ENCODE measurements at places on chromosomes 4 and X.
A peak's percentile ranks its signal among the peaks of the same experiment; 100 is the strongest.

GRCh38 chr4:6892190-6892908, 17.3 kb upstream of the TBC1D14 start:
- DNase-seq = no peak

GRCh38 chrX:40945361-40945713, 139.9 kb upstream of the USP9X start:
- no peak for DNase-seq

- no peak for DNase-seq
These were observed 103.8 kb downstream of the CAMK2D start for GRCh38 chr4:113657586-113658233.

DNA sequence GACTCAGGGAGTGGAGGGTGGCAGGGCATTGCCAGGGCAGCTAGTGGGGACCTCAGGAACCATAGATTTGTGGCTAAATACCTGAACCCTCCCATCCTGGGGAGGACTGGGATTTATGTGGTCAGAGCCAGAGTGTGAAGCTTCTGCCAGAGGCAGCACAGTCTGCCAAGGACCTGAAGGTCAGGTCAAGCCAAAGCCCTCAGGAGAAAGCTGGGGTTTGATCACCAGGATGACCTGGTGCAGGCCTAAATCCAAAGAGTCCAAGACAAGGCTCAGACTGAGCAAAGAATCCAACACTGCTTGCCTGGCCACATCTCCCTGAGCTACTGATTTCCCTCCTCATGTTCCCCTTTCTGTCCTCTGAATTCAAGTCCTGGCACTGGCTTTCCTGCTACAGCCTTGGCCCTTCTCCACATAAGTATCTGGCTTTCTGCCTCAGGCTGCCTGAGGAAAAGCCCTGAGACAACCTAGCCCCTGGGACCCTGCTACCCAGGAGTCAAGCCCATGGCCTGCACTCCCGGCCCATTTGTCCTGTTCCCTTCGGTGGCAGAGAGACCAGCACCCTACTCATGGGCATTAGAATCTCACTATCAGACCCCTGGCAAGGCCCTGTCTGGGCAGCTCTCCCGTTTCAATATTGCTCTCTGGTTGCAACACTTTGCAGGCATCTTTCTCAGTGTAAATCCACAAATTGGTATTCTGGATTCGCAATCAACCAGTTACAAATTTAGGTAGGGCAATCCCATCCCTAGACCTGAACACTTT, 39.3 kb upstream of the SLC25A43 start:
- DNase-seq = no peak

DNA sequence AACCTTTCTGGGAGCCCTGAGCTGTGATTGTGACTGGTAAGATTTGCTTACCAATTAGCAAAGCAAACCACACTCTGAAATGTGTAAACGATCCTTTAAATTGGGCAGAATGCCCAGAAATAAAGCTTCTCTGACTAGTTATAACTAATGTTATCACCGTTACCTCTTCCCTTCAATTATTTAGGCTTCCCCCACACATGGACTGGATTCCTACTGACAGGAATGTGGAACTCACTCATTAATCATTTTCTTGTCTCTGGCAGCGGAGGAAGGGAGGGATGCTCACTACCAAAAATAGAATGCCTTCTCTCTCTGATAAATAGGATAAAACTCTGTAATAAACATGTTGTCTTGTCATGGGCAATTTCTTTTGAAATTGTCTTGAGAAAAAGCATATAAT, 25.3 kb upstream of the NWD2 start:
- no peak for DNase-seq

DNA sequence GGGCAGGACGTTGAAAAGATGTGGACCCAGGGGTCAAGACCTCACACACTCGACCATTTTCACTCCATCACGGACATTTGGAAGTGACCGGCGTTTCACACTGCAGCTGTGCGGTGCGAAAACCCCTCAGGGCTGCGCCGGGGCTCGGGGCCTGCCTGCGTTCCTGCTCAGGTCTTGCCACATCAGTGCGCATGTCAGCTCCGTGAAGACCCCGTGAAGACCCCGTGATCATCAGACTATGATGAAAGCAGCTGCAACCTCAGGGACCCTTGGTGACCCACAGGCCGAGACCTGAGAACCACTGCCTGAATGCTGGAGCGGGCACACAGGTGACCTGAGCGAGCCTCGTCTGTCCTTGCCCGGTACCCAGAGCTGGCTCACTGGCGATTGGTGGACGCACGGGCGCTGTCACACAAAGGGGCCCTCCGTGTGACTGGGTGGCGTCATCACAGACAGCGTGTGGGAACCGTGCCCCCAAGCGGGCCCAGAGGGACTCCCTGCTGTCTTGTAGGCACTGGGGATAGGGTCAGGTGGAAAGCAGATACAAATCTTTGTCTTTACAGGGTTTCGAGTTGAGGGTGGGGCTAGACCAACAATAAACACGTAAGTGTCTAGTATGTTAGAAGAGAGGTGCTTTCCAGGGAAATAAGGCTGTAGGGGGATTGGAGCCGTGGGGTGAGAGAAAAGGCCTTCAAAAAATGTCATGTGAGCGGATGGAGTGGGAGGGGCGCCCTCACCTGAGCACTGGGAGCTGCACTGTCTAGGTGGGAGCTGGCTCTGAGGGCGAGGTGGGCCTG, 12.7 kb downstream of the MSANTD1 start:
- DNase-seq = no peak

DNA sequence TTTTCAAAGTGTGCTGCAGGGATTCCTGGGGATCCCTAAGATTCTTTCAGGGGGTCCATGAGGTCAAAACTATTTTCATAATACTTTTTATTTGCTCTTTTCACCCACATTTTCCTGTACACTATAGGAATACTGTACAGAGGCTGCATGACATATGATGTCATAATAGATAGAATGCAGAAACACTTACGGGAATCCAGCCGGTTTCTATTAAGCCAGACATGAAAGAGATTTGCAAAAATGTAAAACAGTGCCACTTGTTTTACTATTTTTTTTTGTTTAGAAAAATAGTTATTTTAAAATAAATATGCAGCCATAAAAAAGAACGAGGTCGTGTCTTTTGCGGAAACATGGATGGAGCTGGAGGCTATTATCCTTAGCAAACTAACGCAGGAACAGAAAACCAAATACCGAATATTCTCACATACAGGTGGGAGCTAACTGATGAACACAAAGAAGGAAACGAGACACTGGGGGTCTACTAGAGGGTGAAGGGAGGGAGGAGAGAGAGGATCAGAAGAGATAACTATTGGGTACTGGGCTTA, 5.0 kb downstream of the ZFX start:
- DNase-seq = no peak

DNA sequence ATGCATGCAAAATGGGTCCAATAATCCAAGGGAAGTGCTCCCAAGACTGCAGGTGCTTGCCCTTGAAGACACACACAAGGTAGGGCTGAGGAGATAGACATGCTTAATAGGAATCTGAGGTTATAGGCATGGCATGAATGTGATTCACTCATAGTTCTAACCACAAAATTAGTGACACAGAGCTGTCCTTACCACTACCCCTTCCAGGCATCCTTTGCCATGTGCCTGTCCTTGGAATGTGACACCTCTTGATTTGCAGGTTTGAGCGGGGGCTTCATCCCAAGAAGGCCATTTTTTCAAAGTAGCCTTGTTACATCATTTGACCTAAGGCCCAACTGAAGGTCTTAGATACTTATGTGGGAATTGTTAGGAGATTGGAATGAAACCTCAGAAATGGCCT, 112.5 kb downstream of the CCNG2 start:
- no peak for DNase-seq

GRCh38 chrX:11663875-11664210, 1.9 kb downstream of the ARHGAP6 start:
- DNase-seq = no peak

DNA sequence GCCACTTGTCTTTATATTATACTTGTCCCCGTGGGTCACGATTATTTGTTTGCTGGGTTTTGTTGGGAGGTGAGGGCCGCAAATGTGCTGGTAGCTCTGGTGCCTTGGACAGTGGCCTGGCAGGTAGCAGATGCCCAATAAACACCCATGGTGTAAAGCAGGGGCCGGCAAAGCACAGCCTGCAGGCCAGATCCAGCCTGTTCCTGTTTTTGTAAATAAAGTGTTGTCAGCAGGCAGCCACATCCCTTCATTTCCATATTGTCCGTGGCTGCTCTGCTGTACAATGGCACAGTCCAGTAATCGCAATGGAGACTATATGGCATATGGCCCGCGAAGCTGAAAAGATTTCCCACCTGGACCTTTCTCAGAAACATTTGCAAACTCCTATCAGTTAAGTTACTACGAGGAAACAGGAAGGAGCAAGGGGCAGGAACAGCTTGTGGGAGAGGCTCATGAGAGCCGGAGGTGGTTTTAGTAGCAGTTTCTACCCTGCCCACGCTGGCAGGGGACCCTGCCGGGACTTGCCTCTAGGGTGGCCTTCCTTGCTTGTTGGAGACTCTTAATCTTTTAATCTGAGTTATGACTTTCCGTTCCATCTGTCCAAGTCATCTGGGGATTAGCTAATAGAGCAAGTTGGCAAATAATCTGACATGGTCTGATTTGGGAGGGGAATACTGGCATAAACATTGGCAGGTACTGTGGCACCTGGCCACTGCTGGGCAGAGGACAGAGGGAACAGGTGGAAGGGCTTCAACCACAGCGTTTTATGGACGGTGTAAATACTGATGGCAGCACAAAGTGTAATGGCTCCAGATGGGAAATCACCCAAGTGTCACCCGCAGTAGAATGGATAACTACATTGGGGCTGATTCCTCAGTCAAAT, 19.6 kb downstream of the CLCN4 start:
- no peak for DNase-seq

DNA sequence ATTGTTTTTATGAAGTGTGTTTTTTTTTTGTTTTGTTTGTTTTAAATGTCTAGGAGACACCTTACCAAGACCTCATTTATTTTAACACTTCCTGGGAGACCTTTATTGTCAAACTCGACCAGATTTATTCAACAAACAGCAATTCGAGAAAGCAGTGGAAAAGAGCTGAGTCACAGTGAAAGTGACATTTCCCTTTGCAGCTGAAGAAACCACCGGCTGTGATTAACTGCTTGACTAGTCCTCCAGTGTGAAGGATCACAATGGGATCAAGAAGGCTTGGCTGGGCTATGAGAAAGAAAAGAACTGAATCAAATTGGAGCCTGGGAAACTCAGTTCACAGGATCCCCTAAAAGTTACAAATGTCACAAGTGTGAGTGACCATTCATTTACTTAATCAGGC, 11.9 kb upstream of the ADH7 start:
- DNase-seq = no peak

- no peak for DNase-seq
These were observed 17.8 kb downstream of the TIGD2 start for GRCh38 chr4:89129080-89129640.

DNA sequence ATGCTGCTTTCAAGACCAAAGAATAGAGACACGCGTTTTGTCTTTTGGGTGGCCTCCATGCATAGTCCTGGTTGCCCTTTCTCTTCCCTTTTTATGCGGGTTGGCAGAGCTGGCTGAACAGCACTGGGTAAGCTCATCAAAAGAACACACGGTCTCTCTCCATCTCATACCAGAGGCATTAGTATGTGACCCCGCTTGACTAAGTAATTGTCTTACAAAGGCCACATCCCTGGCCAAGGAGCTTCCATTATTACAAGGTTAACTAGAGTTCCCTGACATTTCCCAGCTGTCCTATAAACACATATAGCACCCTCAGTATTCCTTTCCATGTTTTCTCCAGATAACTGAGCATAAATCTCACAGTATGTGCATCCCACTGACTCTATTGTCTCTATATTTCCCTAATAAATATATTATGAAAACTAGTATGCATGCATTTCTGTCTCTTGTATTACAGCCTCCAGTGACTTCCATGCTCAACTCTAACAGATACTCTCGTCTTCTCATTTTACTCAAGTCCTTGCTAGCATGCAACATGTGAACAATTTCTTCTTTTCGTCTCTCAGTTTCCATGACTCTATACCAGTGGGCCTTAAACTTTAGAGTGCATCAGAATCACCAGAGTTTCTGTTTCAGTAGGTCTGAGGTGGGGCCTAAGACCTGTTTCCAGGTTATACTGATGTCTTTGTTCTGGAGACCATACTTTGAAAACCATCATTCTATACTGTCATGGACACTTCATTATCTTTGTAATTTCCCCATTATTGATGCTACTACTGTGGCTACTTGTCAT, 247.7 kb upstream of the ARSJ start:
- DNase-seq = no peak

- peak; percentile 67 for DNase-seq
These were observed 105.8 kb upstream of the CBR4 start for GRCh38 chr4:169115897-169116254.

- no peak for DNase-seq
These were observed 45.7 kb upstream of the AGA start for GRCh38 chr4:177487977-177488376.

DNA sequence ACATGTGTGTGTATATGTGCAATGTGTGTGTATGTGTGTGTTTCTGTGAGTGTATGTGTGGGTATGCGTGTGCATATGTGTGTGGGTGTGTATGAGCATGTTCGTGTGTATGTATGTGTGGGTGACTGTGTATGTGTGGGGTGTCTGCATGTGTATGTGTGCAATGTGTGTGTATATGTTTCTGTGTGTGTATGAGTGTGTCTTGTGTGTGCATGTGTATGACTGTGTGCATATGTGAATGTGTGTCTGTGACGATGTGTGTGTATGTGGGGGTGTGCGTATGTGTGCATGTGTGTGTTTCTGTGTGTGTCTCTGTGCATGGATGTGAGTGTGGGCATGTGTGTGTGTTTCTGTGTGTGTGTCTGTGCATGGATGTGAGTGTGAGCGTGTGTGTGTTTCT, 4.2 kb upstream of the ATP2B3 start:
- DNase-seq = no peak

DNA sequence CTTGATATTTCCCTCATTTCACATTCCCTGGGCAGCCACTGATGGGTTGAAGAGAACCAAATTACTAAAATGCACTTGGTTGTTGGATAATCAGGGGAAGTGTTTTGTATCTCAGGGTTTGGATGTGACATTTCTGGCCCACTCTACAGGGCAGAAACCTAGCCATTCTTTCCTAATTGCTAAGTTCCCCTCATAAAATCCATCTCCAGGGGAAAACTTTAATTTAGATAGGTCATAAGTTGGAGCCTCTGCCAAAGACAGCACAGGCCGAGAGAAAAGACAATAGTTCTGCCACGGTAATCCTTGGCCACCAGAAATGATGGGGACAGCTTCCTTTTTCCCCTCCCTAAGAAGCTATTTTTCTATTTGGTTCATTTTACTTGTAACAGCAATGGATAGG, 192.7 kb upstream of the C1QTNF7 start:
- no peak for DNase-seq

DNA sequence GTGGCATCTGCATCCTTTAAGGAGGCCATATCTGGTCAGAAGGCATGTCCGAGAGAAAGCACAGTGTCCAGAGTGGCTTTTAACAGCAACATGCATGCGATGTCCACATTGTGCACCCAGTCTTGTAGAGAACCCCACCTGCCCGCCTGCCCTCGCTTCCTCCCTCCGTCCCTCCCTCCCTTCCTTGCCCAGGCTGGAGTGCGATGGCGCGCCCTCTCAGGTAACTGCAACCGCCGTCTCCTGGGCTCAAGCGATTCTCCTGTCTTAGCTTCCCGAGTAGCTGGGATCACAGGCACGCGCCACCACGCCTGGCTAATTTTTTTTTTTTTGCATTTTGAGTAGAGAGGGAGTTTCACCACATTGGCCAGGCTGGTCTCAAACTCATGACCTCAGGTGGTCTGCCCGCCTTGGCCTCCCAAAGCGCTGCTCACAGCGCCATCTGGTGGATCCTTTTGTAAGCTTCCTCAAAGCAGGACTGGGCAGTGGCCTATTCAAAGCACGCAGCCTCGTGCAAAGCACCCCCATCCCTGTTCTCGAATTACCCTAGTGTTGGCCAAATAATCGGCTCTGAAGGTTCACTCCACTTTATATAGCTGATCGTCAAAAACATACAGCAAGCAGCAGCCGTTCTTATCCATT, 15.0 kb downstream of the BRCC3 start:
- DNase-seq = no peak

GRCh38 chr4:14386196-14386595, 616.1 kb upstream of the CPEB2 start:
- DNase-seq = no peak

All from Panc1 (cell line).